Sigmoid colon (tissue), 7 donors: ENCODE measurements at places on chromosomes 16 and 17. TPM values are rescaled to one million over a fixed set of nuclear protein-coding genes. Genes with fewer than 3 reads are reported as not detected.

CLEC3A gene
- not detected for polyA plus RNA-seq

ZNF423 gene
- 1.2 TPM for polyA plus RNA-seq

ANKFN1 gene
- not detected for polyA plus RNA-seq

TP53TG3 gene
- polyA plus RNA-seq = not detected

TMEM114 gene
- polyA plus RNA-seq = not detected

ZG16 gene
- 1,249 TPM for polyA plus RNA-seq

MGAT5B gene
- not detected for polyA plus RNA-seq

DPEP3 gene
- not detected for polyA plus RNA-seq

TBC1D3L gene
- 2.1 TPM for polyA plus RNA-seq

ZNF750 gene
- not detected for polyA plus RNA-seq
